ENCODE measurements at places on chromosomes 7 and 10.
A peak's percentile ranks its signal among the peaks of the same experiment; 100 is the strongest.

- no peak for DNase-seq
These were observed 168.9 kb upstream of the SH2B2 start for GRCh38 chr7:102117743-102118142.

GRCh38 chr10:44334091-44334490, 50.8 kb downstream of the CXCL12 start:
- no peak for DNase-seq

DNA sequence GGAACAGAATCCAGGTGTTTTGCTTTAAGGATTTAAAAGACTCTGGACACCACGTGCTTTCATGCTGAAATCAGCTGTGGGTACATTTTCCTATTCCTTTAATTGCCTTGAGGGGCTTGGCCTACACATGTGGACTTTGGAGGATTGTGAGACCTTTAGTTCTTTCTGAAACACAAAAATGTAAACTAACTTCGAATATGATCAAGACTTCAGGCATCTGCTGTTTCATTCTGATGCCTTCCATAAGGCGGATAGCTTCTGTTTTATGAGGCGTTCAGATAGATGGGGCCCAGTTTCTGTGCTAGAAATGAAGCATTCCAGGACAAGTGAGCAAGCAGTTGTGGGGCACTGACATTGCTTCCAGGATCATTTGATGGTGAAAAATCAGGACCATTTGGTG, 1.5 kb upstream of the NOBOX start:
- no peak for DNase-seq

GRCh38 chr10:129939416-129940275, 24.4 kb downstream of the EBF3 start:
- DNase-seq: no peak

DNA sequence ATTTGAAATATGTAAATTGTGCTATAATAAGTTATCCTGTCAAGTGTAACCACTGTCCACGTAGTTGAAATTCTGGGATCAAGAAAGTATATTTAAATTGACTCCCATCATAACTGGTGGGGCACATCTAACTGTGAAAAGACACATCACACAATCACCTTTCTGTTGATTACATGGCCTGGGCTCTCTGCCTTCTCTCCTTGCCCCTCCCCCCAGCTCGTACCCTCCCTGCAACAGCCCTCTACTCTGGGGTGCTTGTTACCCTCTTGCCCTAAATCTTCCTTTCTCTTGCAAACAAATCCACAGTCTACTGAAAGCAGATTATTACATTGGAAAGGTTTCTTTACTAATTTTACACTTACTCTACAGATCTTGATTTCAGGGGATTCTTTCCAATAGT, 56.3 kb downstream of the CCDC186 start:
- no peak for DNase-seq

GRCh38 chr10:5813091-5813340, 218 bp downstream of the GDI2 start:
- no peak for DNase-seq

GRCh38 chr10:43846968-43847367, 198.3 kb upstream of the ZNF32 start:
- DNase-seq: no peak

GRCh38 chr7:70730451-70731110, 401.4 kb upstream of the GALNT17 start:
- DNase-seq: no peak

DNA sequence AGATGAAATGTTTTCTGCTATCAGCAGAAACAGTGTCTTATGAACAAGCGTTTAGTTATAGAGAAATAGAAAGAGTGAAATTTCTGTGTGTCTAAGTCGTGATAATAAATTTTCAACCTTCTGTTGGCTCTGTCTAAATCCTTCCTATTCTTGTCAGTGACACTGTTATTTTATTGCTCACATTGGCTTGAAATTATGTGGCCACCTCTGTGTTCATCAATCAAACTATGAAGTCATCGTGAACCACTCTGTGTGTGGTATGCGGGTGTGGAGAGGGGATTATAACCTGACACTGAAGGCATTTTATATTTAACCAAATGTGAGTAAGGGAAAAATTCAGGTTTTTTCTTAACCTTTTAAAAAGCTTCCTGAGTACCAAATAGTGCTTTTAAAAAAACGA, 12.3 kb downstream of the AOAH start:
- DNase-seq: no peak

GRCh38 chr7:150974468-150975391, 3.4 kb downstream of the KCNH2 start:
- peak; percentile 66 for DNase-seq

GRCh38 chr10:6609625-6610024, 29.5 kb upstream of the PRKCQ start:
- no peak for DNase-seq

DNA sequence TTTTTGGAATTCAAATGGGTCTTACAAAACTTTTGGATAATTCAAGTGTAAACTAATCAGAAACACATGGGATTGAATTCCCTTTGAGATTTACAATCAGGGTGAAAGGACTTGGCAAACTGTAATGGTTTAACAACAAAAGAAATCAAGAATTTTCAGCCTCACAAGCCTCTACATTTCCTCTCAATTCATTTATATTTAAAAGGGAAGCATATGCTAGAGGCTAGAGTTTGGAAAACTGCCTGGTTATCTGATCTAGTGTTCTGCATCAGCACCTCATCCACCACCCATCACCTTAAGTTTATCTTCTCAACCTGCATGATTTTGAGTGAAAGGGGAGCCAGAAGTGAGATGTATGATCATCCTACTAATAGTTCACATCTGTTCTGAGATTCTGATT, 120.7 kb downstream of the TES start:
- no peak for DNase-seq

DNA sequence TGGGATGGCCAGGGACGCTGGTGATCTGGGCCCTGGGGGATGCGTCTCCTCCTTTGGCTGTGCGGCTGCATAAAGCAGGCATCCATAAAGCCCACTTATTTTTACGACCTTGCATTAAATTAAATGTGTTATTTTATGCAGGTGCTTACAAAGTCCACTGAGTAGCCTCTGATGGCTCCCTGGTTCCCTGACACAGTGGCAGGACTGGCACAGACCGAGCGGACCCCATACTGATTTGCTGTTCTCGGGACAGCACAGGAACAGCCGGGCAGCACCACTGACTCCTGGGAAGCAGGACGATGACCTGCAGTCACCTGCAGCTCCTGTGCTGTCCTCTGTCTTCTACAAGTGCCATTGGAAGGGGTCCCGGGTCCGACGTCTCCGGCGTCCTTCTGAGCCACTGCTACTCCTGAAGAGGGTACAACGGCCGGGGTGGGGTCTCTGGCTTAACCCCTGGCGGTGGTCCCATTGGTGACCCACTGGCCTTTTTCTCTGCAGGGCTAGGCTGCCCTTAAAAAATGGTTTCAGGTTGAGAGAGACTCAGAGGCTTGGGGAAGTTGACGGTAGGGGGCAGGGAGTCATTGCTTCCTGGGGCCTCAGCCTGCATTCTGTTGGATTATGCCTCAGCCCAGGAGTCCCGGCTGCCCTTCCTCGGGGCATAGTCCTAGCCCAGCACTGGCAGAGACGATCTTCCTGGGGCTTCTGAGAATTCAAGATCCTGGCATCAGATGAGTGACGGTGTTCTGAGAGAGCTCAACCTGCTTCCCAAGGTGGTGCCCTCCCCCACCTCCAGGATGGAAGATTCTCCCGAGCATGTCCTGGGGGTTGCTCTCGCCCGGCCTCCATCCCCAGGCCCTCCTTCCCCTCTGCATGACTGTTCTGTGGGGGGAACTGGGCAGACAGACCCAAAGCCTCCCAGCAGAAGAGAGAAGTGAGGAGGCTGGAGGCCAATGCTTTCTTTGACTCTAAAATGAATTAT, 330.1 kb downstream of the ADARB2 start:
- no peak for DNase-seq

GRCh38 chr10:123472606-123473005, 193.5 kb upstream of the GPR26 start:
- no peak for DNase-seq

DNA sequence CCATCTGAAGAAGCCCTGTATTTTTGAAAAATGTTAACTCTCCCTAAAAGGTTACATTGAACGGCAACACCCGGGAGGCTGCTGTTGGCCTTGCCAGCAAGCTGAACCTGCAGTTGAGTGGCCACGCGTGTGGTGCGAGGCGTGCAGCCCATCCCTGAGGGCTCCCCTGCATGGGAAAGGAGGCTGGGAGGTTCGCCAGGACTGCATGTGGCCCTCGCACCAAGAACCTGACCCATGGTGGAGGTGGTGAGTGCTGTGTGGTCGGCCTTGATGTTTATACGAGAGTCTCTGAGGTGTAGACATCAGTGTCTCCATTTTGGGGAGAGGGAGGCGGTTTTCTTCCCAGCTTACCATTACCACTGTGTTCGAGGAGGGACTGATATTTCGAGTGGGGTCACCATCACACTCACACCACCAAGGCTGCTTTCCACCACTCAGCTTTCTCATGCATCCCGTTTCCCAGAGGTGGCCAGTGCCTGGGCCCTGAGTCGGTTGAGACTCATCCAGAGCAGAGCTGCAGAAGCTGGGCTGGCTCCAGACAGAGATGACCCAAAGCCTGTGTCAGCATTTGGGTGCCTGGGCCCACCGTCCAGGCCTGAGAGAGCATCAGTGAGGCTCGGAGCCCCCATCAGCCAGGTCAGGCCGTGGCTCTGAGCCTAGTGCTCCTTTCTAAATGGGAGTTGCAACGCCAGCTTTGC, 222.6 kb downstream of the EBF3 start:
- DNase-seq: no peak

DNA sequence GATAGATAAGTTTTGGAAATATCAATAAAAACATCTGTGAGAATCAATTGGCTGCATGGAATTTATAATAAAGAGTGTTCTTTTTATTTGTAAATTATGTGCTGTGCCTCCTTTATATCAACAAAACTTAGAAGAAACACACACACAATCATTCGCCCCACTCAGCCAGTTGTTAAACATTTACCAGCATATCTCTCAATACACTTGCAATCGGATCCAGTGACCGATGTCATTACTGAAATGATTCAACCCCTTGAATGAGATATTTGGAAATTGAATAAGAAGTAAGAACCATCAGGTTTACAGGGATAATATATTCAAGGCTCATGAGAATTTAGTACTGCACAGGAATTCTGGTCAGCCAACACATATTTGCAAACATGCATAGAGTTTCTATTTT, 35.6 kb downstream of the TAF3 start:
- no peak for DNase-seq

DNA sequence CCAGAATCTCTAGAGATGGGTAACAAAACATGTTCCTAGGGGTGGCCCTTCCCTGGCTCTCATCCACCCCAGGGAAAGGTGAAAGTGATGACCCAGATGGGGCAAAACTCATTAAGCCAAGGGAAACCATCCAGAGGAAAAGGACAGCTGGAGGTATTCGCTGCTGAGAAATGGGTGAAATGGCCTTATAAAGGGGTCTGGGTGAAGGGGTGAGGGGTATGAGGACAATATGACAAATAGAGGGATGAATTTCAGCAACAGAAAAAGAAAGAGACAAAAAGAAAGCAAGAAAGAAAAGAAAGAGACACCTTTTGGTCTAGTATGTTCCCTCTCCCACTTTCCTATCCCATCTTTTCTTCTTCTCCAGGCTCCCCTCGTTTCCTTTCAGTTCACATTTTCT, 26.6 kb downstream of the ARHGAP21 start:
- DNase-seq: no peak

GRCh38 chr10:96089116-96089515, 41.0 kb upstream of the ZNF518A start:
- no peak for DNase-seq

DNA sequence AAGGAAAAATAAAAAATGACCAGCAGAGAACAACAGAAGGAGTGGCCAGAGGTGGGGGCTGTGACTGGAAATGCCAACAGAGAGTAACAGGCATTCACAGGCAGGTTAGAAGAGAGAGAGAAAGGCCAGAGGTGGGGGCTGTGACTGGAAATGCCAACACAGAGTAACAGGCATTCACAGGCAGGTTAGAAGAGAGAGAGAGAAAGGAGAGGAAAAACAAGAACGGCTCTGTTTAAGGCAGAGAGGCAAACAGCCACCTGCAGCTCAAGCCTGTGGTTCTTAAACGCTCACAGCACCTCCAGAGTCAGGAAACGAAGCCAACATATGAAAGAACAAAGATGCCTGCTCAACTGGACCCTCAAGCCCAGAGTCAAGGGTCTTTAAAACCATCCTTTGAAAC, 39.5 kb upstream of the DGKI start:
- no peak for DNase-seq

DNA sequence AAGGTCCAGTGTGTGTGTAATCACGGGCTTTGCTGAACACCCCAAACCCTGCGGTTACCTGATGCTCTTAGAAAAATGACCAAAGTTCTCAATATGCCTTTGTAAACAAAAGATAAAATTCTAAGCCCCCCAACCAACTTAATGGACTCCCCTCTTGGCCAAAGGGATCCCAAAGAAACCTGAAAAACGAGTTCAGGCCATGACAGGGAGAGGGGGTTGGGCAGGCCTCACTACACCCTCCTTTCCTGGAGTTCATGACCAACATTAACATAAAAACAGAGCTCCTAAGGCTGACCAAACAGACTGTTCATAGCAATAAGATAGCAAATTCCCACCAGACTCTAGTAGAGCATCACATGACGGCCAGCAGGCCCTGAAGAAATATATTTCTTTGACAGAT, 3.0 kb upstream of the VIPR2 start:
- no peak for DNase-seq

GRCh38 chr7:157971501-157971900, 616.1 kb downstream of the PTPRN2 start:
- no peak for DNase-seq

DNA sequence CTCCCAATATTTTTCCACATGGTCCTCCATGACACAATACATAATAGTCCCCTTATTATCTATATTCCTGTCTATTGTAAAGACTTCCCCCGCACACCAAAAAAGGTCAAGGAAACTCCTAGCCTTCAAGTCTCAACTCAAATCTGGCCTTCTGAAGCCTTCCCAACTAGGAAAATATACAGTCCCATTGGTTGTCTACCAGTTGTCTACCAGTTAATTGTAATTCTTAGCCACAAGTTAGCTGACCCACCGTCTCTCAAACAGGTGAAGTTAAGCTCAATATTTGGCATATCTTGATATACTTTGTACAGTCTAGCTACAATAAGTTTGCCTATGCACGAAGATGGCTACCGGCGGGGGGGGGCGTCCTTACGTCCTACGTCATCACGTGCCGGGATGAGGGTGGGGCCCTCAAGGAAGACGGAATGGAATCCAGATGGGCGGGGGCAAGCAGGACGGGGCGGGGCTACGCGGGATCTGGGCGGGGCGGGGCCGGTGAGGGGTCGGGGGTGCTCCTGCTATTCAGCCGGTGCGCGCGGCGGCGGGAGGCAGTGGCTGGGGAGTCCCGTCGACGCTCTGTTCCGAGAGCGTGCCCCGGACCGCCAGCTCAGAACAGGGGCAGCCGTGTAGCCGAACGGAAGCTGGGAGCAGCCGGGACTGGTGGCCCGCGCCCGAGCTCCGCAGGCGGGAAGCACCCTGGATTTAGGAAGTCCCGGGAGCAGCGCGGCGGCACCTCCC, at the start of gene AHR:
Gene AHR (plus strand): TSS at position 551 of the 738 bp plus-strand sequence. CDS start 613 bp downstream, outside the sequence.
- peak; percentile 78 for DNase-seq

- DNase-seq: no peak
These were observed 134.1 kb upstream of the GDF10 start for GRCh38 chr10:47165711-47166404.

DNA sequence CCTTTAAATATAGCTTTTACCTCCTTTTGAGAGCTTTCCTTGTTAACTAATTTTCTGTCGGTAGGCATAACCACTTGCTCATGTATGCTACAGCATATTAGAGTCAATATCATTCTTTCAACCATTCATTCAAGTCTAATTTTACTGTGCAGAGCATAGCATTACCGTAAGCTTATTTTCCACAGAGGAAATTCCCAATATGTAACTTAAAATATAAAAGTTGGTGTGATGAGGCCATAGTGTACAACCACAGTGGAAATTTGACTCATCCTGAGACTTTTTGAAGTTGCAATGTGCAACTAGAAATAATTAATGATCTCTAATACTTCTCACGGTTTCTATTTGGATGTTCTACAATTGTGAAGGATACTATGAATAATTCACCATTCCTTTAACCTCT, 80.6 kb upstream of the KLF6 start:
- DNase-seq: no peak
